ENCODE measurements at places on chromosomes 2 and 18. TPM values are rescaled to one million over a fixed set of nuclear protein-coding genes. Genes with fewer than 3 reads are reported as not detected.

Gene SALL3
- not detected for total RNA-seq

Gene CHRNG
- total RNA-seq: not detected

- no peak for DNase-seq
Measured at GRCh38 chr18:79918615-79919011, 32.8 kb downstream of the SLC66A2 start.

DNA sequence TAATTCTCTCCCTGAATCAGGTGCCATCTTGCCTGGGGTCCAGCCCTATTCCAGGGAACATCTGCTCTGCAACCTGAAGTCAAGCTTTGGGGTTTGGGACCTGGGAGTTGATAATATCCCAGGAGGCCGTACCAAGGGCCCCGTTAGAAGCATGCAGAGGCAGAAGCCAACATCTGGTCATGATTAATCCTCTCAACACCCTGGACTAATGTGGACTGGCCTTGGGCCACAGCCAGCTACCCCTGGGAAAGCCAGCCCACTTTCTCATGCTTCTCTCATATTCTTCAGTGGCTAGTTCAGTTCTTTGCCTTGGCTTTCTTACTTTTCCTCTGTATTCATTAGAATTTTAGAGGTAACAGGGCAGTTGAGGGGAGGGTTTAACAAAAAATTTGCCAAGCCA lies 515.6 kb upstream of the NRP2 start:
- DNase-seq: no peak

- no peak for DNase-seq
Measured at GRCh38 chr2:112636605-112637288, 9.0 kb upstream of the SLC20A1 start.

Gene LIMS3
- 0.24 TPM for total RNA-seq

DNA sequence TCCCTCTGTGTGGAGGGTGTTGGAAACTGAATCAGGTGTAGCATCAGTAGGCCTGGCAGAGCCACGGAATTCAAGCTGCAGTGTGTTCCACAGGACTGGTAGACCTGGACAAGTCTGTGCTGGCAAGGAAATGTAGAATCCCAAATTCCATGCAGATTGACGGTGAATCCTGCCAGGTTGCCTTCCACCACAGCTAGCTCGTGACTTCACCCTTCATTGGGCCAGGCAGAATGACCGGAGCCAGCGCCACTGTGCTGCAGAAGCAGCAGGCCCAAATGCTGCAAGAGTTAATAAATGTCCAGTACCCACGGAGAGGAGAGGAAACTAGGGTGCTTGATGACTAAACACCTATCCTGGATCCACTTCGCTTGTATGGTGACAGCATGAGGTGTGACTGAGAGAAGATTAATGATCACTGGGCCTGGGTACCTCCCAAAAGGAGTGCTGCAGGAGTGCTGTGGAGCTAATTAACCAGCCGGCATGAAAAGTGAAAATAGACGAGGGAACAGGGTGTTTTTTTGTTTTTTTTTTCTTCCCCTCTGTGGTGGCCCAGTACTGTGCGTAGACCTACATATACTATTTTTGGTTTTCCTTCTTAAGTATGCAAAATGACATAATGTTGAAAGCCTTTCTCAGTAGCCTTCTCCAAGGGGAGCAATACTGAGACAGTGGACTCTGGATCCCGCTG lies 122.2 kb downstream of the TANC1 start:
- peak; percentile 22 for DNase-seq

GRCh38 chr2:96687266-96687665 lies 44.7 kb downstream of the FER1L5 start:
- no peak for DNase-seq

DNA sequence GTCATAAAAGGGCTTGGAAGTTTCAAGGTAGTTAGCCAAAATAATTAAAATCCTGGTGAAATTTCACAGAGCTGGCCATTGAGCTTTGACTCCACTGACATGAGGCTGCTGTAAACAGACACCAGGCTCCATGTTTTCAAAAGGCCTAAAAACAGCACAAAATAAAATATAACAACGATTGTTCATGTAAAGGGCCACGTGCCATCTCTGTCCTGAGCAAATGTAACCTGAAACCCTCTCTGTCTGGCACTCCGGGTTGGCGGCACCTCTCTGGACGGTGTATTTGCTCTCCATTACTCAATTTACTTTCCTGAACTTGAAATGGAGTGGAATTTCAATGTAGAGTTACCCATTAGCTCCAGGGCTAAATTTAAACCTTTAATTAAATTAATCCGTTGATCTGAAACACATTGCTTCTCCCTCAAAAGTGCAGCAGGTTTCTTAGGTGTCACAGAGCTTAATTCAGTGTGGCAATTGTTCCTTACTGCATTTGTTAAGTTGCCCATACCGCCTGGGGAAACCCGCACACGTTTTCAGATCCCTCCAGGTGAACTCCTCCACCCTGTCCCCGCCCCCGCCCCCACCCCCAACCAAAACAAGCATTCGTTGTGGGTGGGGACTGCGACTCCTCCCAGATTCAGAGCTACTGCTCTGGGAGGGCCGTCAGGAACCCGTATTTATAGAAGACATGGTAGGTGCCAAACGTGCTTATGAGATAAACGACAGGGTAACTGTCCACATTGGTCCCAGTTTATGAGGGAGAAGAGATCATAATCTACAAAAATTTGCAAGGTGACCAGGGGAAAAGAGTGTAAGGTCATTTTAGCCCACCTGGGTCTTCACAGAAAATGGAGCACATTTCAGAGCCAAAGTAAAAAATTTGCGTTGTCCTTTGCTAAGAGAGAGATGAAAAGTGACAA lies 1.2 kb upstream of the CABLES1 start:
- DNase-seq: no peak

DNA sequence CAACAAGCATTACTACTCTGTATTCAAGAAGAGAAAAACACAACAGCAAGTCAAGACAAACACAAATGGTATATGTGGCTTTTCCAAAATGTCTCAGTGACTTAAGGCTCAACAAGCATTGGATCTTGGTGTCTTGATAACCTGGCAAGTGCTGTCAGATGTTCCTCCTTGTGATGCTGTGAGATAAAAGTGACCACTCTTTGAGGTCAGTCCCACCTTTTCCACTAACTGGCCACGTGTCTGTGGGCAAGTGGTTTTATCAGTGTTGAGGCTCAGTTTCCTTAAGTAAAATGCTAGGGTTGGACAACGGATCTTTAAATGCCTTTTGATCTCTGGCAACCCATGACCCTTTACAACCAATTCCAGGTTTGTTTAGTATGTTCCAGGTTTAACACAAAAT lies 98.7 kb downstream of the BCL2 start:
- no peak for DNase-seq

DNA sequence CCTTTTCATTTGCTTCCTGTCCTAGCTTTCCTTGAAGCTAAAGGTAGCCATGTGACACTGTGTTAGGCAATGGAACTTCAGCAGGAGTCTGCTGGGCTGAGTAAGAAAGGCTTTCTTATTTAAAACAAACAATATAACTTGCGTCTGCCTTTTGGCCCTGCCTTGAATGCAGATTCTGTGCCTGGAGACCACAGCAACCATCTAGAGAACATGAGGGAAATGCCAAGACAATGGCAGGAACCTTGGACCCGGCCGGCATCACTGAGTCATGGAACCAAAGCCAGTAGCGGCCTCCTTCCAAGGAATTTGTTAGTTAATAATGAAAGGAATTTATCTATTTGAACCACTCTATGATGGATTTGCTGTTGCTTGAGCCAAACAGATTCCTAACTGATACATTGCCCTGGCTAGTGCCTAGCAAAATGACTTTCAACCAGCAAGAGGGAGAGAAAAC lies 207.5 kb upstream of the EPHA4 start:
- no peak for DNase-seq

DNA sequence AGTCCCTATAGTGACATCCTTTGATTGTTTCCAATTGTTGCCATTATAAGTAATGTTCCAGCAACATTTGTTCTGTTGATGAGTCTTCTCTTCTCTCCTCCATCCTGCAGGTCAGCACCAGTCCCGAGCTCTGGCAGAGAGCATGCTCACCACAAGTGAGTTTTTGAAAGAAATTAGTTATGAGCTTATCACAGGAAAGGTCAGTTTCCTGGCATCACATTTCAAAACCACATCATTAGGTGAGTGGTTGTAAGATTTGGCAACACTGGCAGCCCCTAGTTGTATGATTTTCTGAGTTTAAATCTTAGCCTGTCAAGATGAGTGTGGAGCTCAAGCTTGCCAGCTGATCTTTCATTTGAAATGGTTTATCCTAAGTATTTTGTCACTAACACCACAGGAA lies 149.6 kb downstream of the ESCO1 start:
- no peak for DNase-seq

Gene CD8B2
- total RNA-seq: not detected

DNA sequence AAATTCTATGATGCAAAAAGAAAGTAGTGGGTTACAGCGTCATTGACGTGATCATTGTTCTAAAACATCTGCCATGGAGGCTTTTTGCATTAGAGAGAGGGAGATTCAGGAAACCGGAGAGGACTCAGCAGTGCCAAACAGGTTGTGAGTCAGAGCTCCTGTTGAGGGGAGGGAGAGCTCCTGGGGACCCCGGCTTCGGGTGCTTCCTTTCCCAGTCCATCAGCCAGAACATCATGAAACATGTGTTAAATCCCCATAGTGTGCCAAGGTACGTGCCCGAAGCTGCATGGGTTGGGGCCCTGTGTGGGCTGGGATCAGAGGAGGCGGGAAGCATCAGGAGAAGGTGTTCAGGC lies 791 bp upstream of the CYRIA start:
- no peak for DNase-seq

Gene TEX44
- total RNA-seq: not detected

GRCh38 chr2:24454294-24454693 lies 36.8 kb upstream of the NCOA1 start:
- peak; percentile 1 for DNase-seq

- DNase-seq: no peak
Measured at GRCh38 chr2:66794070-66794469, 359.1 kb downstream of the MEIS1 start.

DNA sequence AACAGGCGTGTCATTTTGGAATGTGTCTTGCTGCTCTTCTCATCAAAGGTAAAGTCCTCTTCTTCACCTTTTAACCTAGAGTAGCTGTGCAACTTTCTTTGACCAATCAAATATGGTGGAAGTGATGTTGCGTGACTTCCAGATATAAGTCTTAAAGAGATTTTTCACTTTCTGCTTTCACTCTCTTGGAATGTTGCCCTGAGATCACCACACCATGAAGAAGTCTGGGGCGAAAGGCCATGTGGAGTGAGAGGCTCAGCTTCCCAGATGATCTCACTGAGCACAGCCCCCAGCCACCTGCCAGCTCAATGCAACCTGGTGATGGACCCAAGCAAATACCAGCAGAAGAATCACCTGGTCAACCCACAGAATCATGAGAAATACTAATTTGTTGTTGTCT lies 7.1 kb upstream of the GALNT3 start:
- DNase-seq: no peak

Gene KIAA2012
- total RNA-seq: 0.31 TPM

- no peak for DNase-seq
Measured at GRCh38 chr2:151857650-151858049, 29.4 kb upstream of the ARL5A start.

Gene RPIA
- 10.1 TPM for total RNA-seq

DNA sequence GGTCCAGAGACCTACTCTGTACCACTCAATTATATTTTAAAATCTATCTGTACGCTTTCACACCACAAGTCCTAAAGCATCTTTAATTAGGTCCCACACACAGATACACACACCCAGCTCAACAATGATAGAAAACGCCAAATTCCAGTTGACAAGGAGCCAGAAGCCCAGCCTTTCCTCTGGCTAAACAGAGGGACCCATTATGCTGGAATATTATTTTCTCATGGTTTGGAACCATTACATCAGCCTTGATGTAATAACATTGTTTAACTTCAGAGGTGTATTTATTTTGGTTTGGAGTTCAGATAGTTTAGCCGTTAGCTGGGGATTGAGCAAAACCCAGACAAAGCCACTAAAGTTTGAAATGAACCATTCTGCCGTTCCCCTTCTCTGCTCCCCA lies 14.0 kb upstream of the INHBB start:
- DNase-seq: no peak

DNA sequence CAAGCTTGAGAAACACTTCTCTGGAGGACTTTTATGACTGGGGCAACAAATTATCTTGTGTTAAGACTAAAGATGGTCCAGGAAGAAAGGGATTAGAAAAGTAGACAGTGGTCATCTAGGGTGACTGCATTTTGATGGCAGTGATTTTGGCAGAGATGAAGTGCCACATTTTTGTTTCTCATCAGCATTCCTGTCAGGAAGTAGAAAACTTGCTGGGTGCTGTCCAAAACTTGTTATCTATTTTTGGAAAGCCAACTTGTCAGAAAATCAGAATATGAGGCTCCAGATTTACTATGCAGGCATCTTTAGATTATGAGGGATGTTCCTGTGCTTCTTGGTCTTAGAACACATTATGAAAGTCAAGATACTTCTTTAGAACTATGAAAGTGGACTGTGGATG lies 29.0 kb upstream of the CALCRL start:
- no peak for DNase-seq

- no peak for DNase-seq
Measured at GRCh38 chr2:237697586-237698357, 70.4 kb downstream of the LRRFIP1 start.

DNA sequence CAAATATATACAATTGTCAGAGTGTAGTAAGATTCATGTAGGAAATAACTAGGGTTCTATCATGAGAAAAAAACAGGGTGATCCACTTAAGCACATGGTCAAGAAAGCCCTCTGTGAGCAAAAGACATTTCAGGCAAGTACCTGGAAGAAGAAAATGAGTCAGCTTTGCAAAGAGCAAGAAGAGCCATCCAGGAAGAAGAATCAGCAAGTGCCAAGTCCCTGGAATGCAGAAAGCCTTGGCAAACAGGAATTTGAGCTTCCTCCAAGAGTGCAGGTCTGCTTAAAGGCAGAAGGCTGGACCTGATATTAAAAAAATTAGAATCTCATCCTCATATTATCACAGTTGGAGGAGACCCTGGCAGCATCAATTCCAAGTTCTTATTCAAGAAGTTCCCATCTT lies 188.5 kb upstream of the CELF4 start:
- DNase-seq: no peak

Gene RAB6C
- not detected for total RNA-seq

Gene ALLC
- total RNA-seq: not detected

DNA sequence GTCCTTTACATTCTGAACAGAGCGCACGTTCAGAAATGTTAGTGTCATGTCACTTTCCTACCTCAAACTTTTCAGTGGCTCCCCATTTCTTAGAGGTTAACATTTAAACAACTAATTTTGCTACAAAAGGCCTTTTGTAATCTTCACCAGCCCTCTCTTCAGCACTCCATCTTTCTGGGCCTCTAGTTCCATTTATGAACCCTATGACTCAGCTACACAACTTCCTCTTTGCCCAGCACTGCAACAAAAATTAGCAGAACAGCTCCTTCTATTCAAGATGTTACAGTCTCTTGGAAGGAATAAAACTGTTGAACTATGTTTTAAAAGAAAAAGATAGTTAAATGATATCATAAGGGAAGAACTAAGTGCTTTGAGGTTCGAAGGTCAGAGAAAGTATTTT lies 139.9 kb downstream of the VWC2L start:
- no peak for DNase-seq

- DNase-seq: peak; percentile 28
Measured at GRCh38 chr18:21194871-21195771, 46.9 kb upstream of the GREB1L start.

GRCh38 chr2:122519366-122519765 lies 763.9 kb downstream of the TSN start:
- DNase-seq: no peak

Gene CPO
- not detected for total RNA-seq

All from HFFc6 (cell line).